ENCODE measurements at places on chromosomes 7 and 10.

DNA sequence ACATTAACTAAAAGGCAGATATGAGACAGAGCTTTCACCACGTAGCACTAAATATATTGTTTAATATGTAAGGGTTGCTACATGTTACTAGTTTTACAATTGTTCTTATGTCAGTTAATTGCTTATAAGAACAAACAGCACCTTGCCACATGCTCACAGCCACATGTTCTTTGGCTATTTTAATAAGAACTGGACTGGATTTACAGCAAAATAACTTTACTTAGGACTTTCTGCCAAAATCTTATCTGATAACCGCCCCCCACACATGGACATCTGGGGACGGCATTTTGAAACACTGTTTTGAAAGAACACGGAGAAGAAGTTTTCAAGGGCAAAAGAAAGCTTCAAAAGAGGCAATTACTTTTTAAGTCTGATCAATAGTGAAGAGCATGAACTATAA, 45.3 kb downstream of the JAZF1 start:
- no peak for DNase-seq

- DNase-seq: no peak
Observed at GRCh38 chr7:44977304-44977958, 1.4 kb downstream of the MYO1G start.

DNA sequence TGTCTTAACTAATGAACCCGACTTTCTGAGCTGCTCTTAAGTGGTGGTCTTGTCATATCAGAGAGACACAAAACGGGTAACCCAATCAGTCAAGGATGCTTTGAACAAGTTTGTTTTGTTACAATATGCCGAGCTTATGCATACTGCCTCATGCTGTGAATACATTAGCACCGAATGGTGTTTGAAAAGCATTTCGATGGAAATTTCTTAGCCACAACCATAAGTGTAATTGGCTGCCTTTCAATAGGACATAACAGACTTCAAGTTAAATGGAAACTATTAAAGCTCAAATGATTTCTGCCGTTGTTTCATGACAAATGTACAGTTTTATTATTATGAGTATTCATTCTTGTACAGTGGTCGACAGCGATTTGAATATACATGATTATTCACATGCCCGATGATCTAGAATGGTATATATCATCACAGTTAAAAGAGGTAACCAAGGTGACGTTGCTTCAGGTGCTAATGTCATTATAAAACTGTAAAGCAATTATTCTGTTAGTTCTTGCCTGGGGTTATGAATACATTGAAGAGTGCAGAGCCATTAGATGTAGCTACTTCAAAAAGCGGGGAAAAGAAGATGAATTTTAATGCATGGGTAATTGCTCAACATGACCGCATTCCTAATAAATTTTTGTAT, 118.8 kb downstream of the EBF3 start:
- no peak for DNase-seq

DNA sequence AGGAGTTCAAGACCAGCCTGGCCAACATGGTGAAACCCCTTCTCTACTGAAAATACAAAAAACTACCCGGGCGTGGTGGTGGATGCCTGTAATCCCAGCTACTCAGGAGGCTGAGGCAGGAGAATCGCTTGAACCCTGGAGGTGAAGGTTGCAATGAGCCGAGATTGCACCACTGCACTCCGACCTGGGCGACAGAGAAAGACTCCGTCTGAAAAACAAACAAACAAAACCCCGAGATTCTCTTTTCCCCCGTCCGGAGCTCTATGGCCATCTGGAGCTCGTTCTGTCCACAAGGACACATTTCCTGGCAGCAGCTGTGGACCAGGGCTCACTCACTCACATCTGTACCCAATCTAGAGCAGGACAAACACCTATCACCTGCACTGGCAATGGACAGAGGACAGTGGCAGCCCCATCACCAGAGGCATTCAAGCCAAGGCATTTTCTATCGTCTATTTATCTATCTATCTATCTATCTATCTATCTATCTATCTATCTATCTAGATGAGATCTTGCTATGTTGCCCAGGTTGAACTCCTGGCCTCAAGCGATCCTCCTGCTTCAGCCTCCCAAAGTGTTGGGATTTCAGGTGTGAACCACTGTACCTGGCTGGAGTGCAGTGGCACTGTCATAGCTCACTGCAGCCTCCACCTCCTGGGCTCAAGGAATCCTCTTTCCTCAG, 167.1 kb upstream of the TNRC18 start:
- DNase-seq: no peak

DNA sequence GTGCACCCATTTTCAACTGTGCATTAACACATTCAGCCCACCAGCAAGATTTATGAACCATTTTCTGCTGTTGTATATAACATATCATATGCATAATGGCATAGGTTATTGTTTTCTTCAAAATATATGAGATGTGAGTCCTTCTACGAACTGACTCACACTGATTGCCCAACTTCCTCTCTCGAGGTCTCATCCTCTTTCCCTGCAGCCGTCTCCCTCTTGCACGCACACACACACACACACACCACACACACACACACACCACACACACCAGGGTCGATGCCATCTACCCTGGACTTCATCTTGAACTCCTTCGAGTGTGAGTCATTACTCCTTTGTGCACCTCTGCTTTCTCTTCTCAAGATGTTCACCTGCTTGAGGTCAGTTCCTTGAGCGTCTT, 36.7 kb downstream of the EGFR start:
- DNase-seq: no peak

Measured in SHP77 treated with DMSO at 0.1 percent for 48 hours (cell line).